ENCODE measurements at places on chromosomes 4 and X.

- no peak for DNase-seq
Measured at GRCh38 chrX:11543249-11543648, 122.5 kb downstream of the ARHGAP6 start.

DNA sequence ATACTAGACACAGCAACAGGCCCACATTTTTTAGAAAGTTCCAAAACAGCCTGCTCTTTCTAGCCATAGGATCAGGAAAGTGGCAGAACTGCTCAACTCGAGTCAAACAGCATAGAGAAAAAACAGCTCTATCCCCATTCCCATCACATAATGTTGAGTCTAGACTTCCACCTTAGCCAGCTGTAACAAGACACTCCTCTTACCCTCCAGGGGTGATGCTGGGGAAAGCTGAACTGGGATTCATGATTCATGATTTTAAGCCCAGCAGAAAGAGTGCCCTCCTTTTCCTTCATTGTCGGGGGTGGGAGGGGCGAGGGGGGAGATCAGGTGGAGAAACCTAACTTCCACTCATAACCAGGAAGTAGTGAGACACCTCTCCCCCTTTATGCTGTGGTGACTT is 86.1 kb downstream of the CENPC start:
- DNase-seq = no peak

DNA sequence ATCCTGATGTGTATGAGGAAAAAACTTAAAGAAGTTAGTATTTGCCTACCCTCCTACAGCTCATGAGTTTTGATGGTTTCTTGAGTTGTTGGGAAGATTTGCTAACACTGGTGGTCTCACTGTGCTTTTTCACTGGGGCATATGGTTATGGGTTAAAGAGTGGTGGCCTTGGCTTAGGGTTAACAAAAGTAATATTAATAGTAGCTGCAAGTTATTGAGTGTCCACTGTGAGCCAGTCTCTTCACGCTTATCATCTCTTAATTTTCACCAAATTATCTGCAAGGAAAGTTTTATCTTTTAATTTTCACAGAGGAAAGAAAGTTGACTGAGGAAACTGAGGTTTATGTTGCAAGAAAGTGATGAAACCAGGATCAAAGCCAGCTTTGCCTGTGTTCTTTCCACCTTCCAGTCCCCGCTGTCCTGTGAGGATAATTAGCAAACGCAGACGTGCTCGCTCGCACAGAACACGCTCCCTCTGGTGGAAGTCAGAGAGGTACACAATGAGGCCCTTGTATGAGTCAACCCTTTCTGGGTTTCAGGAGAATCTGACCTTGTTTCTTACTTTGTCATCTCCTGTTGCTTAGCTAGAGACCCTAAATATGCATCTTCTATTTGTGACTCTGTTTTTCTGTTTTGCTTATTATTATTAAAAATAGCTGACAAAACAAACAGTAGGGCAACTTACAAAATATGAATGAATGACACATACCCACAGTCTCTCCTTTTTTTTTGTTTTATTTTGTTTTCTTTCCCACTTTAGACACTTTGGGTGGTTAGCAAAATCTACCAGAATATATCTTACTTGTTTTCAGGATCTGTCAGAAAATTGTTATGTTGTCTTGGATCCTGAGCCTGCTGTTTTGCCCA is 94.3 kb downstream of the DDIT4L start:
- peak; percentile 82 for DNase-seq

DNA sequence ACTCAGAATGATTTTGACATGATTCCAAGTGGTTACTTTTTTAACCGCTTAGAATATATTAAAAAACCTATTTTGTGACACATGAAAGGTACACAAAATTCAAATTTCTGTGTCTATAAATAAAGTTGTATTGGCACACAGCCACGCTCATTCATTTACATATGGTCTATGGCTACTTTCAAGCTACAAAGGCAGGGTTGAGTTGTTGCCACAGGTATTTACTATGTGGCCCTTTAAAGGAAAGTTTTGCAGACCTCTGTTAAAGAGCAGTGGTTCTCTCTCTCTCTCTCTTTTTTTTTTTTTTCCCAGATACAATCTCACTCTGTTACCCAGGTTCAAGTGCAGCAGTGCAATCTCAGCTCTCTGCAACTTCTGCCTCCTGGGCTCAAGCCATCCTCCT is 23.0 kb downstream of the GPM6B start:
- no peak for DNase-seq

GRCh38 chrX:135639066-135639780 is 74.2 kb upstream of the CT45A1 start:
- no peak for DNase-seq

- DNase-seq = no peak
Measured at GRCh38 chr4:37538931-37539330, 147.2 kb downstream of the RELL1 start.

DNA sequence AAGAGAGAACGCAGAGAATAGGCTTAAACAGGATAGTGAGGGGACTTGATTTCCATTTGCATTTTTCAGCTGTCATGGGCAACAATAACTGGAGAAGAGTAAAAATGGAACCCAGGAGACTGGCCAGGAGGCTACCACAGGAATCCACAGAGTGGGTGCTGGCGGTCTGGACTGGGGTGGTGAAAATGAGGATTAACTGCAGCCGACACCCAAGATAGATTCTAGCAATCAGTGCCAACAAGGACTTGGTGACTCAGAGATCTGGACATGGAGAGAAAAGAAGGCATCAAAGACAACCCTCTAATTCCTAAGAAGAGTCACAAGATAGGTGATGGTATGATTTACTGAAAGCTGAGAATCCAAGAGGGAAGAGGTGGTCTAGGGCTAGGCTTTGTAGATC is 102.8 kb downstream of the ATP8A1 start:
- DNase-seq = no peak

- no peak for DNase-seq
Measured at GRCh38 chr4:1336088-1336491, 10.9 kb upstream of the UVSSA start.

GRCh38 chrX:41009850-41010846 is 75.1 kb upstream of the USP9X start:
- peak; percentile 84 for DNase-seq

DNA sequence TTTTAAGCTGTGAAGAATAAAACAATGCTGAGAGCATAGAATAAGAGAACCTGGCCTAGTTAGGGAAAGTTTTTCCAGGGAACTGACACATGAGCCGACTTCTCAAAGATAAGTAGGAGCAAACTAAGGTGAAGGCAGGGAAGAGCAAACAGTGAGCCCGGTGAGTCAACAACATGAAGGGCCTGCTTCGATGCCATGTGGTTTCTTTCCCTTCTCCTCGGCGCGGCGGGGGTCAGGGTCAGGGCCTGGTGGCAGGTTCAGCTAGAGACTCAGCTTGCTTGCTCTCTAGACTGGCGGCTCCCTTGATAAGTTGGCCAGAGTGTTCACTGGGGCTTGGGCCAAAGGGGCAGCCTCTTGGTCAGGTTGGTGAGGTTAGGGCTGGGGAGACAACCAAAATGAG is 81.1 kb downstream of the DLG3 start:
- no peak for DNase-seq

DNA sequence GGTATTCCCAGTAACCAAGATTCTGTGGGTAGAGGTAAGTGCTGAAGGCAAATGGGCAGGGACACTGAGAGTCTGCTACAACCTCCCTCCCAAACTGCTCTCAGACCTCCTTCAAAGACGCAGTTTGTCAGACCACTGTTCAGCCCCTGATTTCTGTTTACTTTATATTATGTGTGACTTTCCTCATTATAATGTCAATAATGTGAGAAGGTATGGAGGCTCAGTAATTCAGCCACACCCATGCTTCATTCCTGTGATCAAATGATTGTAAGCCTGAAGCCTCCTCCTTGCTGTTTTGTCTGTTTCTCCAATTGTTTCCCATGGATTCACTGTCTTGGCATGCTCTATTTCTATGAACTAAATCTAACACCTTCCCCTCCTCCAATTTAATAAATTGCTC is 75.6 kb downstream of the SYTL5 start:
- DNase-seq = no peak

GRCh38 chr4:182231496-182231895 is 11.7 kb upstream of the TENM3 start:
- DNase-seq = no peak

GRCh38 chrX:50691820-50692219 is 122.2 kb downstream of the SHROOM4 start:
- DNase-seq = peak; percentile 46

DNA sequence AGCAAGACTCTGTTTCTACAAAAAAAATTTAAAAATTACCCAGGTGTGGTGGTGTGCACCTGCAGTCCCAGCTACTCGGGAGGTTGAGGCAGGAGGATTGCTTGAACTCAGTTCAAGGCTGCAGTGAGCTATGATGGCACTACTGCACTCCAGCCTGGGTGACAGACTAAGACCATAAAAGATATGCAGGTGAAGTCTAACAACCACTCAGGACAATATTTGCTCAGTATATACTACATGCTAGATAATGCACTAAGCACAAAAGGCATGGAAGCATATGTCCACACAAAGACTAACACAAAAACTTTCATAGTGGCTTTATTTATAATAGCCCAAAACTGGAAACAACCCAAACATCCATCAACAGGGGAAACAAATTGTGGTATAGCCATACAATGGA is 57.7 kb upstream of the TXK start:
- no peak for DNase-seq

Data from fibroblast of upper back skin (primary cell).